T-helper 2 cell (primary cell): ENCODE measurements at places on chromosomes 3 and 15.
A peak's percentile ranks its signal among the peaks of the same experiment; 100 is the strongest.

DNA sequence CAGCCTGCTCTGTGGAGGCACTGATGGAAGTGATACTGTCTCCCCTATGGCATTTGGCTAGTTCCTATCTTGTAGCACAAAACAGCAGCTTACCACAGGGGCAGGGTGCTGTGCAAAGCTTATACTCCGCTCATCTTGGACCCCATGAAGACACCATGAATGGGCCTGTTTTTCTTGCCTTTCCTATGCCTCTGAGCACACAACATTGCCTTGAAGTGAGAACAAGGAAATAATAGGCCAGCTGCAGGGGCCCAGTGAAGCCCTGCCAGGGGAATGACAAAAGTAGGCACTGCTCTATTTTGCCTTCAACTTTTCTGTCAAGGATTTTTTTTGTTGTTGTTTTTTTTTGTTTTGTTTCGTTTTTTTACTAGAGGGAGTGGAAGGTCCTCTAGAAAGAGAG lies 110.3 kb downstream of the PDE8A start:
- no peak for DNase-seq

DNA sequence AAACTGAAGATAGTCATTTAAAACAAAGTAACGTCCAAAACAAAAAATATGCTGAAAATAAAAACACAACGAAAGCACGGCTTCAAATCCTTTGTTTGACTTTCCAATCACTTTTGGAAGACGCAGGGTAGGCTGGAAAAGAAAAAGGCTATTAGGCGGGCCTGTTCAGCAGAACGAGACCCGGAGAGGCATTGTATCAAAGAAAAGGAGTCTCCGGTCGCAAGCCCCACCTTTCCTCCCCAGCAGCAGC lies 691 bp downstream of the SENP7 start:
- DNase-seq, result no peak

GRCh38 chr3:197833930-197834715 lies 43.1 kb downstream of the LRCH3 start:
- no peak for DNase-seq

GRCh38 chr15:41775651-41776050 lies 1.4 kb downstream of the MAPKBP1 start:
- DNase-seq, result no peak

DNA sequence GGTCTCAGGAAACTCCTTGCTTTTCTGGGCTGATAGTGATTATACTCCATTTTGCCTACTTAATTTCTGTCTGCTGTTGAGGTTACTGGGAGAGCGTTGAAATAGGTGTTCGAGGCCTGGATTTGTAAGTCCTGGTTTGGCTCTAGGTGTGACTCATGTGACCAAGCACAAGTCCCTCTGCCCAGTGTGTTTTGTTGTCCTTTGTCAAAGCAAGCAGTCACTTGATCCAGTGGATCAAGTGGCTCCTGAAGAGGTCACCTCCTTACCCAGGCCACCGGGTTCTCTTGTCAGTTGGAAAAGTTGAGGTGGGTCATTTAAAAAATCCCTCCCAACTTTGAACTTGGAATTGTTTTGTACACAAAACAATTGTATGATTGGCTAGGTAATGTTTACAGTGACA lies 70.0 kb downstream of the LPP start:
- DNase-seq, result no peak

DNA sequence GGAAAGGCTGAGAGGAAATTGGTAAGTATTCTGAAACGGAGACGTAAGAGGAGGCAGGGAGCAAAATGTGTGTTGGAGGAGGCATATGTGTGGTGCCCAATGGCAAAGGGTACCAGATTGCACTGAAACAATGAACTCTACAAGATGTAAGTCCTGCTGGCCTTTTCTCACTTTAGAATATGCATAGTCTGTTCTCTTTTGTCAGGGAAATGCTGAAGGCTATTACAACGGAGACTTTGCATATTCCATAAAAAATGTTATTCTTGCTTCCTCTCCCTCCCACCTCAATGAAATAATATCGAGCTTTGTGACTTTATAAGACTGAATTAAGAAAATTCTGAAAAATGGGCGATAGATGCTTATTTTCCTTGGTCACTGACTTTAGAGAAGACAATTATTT lies 85.9 kb downstream of the PEX5L start:
- DNase-seq, result no peak

DNA sequence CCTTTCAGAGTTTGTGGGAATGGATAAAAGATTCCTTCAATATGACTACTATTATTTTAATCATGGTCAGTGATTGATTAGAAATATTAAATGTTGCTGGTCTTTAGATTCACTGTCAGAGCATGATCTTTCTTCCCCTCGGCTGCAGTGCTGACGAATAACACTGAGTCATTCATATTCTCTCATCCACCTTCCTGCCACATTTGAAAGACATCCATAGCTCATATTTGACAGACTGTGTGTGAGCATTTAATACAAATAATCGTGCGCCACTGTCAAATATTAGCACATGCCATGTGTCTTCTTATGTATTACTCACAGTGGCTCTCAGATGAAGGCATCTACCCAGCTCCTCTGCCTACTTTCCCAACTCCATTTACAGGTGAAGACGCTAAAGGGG lies 476.5 kb upstream of the TPRG1 start:
- DNase-seq, result no peak

- DNase-seq, result no peak
Observed at GRCh38 chr3:14489641-14490040, 50.5 kb downstream of the GRIP2 start.

DNA sequence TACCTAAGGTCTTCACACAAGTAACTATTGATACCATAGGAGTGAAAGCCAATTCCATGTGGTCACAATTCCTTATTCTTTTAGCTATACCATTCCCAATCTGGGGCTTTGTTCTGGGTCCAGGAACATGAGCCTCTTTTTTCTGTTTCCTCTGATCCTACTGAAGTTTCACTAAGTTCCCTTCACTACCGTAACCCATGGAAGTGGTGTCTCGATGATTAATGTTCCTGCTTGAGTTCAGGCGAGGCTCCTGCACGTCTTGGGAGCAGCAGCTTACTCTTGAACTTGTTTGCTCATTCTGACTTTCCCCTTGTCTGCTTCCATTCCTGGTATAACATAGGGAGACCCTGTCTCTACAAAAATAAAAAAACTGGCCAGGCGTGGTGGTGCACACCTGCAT lies 23.6 kb downstream of the ZNF592 start:
- no peak for DNase-seq

- no peak for DNase-seq
Observed at GRCh38 chr3:62582495-62583172, 209.3 kb upstream of the FEZF2 start.

GRCh38 chr3:142602619-142603385 lies 6.6 kb downstream of the PLS1 start:
- no peak for DNase-seq

DNA sequence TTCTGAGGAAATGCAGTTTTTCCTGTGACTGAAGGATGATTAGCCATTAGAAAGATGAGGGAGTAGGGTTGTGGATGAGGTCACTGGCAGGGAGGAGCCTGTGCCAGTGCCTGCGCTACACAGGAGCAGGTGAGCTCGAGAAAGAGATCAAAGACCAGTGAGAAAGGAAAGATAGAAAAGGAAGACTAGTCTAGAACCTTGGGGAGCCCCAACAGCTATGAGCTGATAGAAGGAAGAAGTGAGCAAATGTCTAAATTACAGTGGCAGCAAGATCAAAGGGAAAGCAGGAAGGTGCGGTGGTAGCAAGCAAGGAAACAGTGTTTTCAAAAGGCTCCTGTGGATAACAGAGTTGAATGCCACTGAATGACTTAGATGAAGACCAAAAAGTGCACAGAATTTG lies 39.6 kb downstream of the LNP1 start:
- DNase-seq, result no peak

DNA sequence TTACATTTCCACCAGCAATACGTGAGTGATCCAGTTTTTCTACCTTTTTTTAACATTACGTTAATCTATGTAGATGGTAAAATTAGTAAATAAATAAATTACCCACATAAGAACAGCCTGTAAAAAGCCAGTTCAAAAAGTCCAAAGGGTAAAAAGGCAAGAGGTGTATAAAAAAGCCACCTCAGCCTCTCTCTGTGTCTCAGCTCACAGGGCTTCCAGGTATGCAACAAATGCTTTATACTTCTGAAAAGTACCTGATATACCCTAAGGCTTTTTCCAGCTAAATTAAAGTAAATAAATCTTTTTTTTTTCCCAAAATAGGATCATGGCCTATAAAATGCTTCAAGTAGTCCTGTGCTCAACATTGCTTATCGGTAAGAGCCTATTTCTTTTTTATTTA lies at the start of gene C3orf85:
Gene C3orf85 (plus strand): TSS at position 197 of the 400 bp plus-strand sequence. CDS start 129 bp downstream, at position 326.
- DNase-seq, result no peak

- DNase-seq, result no peak
Observed at GRCh38 chr15:37079726-37080125, 20.6 kb downstream of the MEIS2 start.

DNA sequence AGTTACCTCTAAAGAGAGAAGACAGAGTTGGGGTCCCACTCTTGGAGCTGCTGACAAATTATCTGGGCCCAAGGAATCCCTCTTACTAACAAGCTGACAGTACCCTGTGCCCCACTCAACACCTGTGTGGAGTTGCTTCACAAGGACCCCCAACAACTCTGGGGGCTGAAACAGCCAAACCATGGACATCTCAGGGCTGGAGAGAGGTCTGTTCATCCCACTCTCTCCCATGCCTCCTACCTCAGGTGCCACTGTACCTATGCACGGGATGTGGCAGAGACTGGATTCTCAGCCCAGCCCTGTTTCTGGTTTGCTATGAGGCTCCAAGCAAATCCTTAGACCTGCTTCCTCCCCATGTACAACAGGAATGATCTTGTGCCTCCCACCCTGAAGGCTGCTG lies 101.7 kb downstream of the ETFA start:
- no peak for DNase-seq

- no peak for DNase-seq
Observed at GRCh38 chr3:182375916-182376315, 417.4 kb upstream of the ATP11B start.

GRCh38 chr15:81012588-81012987 lies 11.9 kb downstream of the TLNRD1 start:
- no peak for DNase-seq

- no peak for DNase-seq
Observed at GRCh38 chr3:125035217-125035616, 20.6 kb downstream of the HEG1 start.

GRCh38 chr3:170815340-170815739 lies 54.7 kb downstream of the RPL22L1 start:
- no peak for DNase-seq

- DNase-seq, result no peak
Observed at GRCh38 chr3:107985496-107985895, 105.3 kb downstream of the CD47 start.

GRCh38 chr15:26631894-26632293 lies 141.0 kb downstream of the GABRB3 start:
- no peak for DNase-seq

- no peak for DNase-seq
Observed at GRCh38 chr3:127693336-127693843, 20.6 kb downstream of the ABTB1 start.

DNA sequence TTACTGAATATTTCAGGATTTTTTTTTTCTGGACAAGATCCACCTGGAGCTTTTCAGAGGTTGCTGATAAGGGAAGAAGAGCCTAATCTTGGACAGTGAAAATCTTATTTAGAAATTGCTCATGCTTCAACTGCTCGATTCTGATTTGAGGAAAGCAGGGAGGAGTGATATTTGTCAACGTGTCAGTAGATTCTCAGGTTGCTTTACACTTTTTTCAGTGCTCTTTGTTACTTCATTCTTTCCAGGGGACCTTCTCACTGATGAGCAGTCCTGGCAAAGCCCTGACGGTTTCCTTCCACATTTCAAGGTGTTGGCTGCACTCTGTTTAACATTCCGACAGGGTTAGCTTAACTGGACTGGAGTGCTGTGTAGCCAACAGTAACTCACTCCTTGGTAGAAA lies 24.1 kb upstream of the RARB start:
- no peak for DNase-seq

DNA sequence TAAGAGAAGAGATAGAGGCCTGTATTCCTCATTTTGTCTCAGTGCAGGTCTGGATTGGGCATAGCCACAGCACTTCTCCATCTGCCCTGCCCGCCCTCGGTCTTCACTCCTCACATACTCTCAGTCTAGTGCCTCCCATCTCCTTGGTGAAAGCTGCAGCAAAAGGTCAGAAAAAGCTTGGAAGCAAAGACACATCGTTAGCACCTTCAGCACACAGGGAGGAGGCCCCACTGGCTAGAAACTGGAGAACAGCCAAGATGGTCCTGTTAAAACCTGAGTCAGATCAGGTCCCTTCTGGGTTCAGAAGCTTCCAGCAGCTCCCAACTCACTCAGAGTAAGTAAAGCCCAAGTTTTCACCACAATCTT lies 1.6 kb upstream of the KLF15 start:
- DNase-seq, result no peak

DNA sequence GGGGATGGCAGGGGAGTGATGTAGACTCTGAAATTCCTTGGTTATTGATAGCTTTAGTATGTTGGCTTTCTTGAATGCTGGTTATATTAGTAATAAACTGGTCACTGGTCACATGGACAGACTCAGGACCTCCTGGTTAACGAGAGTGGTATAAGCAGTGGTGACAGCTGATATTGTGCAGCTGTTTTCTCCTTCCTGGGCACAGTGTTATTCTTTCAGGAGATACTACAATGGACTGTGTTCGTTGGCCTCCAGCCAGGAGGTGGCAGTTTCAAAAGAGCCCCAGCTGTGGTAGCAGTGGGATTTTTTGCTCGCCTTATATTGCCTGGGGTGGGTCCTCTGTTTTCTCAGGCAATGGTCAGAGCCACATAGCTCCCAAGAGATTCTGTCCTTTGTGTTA lies 181.6 kb upstream of the RBMS3 start:
- DNase-seq, result no peak

GRCh38 chr15:52540374-52541012 lies 11.8 kb upstream of the MYO5A start:
- no peak for DNase-seq

DNA sequence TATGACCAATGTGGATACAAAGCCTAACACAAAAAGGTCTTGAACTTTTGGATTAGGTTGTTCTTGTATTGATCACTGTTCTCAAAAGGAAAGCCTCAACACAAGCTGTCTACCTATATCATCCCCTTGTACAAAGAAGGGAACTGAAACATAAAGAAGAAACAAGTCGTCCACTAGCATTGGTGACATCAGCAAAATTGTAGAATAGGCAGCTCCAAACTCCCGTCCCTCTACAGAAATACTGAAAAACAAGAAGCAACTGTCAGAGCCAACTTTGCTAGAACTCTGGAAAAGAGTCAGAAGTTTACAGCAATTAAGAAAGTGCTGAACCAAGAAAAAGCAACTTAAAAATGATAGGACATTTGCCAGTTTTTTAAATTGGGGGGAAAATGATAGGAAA lies 7.5 kb upstream of the NR1I2 start:
- DNase-seq, result no peak

DNA sequence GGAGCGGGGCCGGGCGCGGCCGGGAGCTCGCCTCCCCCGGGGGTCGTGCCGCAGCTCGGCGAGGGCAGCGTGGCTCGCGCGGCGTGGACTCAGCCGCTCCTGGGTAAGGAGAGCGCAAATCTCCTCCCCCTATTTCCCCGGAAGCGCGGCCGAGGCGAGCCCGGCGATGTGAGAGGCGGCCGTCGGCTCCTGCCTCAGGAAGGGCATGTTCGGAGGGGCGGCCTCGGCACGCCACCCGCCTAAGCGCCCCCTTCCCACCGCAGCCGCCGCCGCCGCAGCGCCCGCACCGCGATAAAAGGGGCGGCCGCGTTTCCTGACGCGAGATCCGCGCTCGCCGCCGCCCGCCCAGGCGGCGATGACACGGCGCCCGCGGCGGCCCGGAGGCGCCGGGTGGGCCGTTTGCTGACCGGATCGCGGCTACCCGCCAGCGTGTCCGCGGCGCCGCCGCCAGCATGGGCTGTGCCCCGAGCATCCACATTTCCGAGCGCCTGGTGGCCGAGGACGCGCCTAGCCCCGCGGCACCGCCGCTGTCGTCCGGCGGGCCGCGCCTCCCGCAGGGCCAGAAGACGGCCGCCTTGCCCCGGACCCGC lies at the start of gene PDE8A:
Gene PDE8A (plus strand): TSS at position 146 of the 590 bp plus-strand sequence. CDS start 307 bp downstream, at position 453.
- DNase-seq, result peak; percentile 54
